ENCODE measurements at places on chromosomes 5 and 9.

DNA sequence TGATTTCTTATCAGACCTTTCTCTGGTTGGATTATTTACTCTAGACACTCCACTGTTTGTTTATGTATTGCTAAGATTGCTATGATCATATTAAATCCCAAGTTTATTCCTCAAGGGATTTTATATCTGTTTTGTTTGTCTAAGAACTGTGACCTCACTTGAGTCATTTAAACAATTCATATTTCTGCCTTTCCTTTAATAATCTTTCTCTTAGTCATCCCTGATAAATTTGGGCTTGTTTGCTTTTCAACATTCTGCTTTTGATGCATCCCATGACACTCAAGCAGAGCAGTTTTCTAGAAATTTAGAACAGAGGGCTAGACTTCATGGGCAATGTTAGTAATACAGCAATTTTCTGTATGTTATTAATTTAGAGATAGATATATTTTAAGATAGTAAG, 231.6 kb upstream of the TNC start:
- DNase-seq: no peak

DNA sequence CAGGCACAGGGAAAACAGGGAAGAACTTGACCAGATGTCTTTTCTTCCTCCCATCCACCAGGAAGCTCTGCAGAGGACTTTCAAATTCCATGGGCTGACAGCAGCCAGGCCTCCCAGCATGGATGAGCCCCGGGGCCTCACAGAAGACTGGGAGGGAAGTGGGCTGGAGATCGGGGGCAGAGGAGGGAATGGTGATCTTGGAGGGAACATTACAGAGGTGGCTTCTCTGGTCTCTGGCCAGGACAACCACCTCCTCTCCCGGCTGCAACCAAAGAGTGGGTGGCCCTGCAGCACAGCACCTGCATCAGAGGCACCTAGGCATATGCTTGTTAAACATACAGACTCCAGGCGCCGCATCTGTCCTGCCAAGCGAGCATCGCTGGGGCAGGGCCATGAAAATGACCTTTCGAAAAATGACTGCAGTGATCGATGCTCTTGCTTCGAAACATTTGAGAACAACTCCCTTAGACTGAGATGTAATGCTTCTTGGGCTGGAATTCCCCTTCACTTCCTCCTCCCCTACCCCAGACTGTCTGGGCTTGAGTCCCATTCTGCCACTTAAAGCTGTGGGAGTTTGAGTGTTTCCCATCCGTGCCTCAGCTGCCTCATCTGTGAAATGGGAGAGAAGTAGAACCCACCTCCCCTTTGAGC, 68.7 kb upstream of the UNC5A start:
- peak; percentile 31 for DNase-seq

DNA sequence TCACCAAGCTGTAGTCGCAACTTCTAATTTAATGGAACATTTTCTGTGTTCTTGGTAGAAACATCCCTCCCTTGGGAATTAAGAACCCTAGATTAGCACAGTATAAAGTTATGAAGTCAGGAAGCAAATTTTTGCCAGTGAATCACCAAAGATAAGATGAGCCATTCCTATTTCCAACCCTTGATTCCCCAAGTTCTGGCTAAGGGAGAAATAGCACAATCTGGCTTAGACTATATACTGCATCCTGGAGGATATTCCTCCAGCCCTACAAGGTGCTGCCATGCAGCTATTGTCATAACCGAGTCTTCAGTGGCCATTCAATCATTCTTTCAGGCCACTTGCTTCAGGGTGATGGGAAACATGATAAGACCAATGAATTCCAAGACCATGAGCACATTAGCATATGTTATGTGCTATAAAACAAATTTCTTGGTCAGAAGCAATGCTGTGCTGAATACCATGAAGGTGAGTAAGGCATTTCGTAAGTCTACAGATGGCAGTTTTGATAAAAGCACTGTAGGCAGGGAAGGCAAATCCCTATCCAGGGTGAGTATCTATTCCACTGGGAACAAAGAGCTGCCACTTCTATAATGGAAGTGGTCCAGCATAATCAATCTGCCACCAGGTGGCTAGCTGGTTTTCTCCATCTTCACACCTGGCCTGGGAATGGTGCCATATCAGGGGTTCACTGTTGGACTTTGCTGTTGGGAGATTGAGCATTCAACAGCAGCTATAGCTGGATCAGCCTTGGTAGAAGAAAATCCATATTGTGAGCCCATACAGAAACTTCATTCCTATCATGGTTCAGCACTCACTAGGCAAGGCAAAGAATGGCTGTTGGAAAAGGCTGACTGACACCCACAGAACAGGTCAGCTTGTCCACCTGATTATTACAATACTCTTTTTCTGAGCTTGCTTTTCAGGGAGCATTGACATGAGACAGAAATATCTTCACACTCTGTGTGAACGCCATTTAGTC, 19.6 kb upstream of the ARL15 start:
- no peak for DNase-seq

GRCh38 chr5:170782438-170782837, 1.1 kb upstream of the GABRP start:
- DNase-seq: no peak

DNA sequence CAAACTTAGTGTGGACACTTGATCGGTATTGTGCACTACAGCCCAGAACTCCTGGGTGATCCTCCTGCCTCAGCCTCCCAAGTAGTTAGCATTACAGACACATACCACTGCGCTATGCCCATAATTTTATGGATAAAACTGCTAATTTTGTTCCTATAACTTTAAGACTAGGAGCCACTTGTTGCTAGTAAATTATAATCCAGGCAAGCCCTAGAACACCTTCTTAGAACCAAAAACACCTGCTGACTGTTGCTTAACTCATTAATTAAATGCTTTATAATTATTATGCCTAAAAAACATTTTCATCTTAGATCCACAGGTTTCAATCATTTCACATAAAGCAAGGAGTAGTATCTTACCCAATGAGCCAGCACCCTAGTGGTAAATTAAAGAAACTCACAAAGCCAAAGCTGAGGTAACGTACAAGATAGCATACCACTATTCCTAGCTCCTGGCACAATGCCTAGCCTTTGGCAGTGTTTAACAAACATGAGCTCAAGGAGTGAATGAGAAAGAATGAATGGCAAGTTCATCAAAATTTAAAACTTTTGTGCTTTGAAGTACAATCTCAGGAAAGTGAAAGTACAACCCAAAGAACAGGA, 5.4 kb downstream of the MRPS27 start:
- DNase-seq: no peak

- DNase-seq: no peak
Observed at GRCh38 chr9:105969636-105970035, 275.3 kb downstream of the TMEM38B start.

- peak; percentile 62 for DNase-seq
Observed at GRCh38 chr9:117414220-117414905, 494 bp downstream of the ASTN2 start.

DNA sequence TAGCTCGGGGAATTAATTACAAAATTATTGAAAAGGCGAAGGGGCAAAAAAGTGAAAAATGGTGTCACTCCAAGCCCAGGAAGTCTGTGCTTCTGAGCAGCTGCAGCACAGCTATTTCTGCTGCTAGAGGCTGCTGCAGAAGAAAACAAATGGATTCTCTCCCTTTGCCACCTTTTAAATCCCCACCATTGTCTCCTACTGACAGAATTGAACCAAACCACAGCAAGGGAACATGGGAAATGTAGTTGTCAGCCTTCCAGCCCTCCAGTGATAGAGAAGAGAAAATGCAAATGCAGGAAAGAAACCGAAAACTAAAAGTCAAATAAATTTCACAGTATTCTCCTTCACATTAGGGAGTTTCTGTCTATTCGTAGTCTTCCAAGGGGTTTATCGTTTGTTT, 33.4 kb upstream of the CDC42SE2 start:
- no peak for DNase-seq

GRCh38 chr9:98375138-98375726, 119.8 kb upstream of the TBC1D2 start:
- peak; percentile 11 for DNase-seq

DNA sequence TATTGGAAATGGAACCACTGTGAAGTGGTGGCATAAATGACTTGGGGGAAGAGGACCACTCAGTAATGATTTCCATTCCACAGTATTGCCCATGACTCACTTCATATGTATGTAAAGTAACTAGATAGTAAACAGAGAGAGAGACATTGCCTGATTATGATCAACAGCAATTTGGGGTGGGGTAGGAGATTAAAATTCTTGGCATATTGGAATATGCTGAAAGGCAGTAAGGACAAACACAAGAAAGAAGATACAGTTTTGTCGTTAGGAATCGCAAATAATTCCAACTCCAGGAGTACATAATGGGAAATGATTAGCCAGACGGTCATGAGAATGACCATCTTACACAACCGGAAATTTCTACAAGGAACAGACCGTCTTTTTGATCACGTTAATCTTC, 1.5 kb upstream of the HMGCS1 start:
- no peak for DNase-seq

Data from right forelimb (tissue), 1 donor.